ENCODE measurements at places on chromosomes 5 and 9.

DNA sequence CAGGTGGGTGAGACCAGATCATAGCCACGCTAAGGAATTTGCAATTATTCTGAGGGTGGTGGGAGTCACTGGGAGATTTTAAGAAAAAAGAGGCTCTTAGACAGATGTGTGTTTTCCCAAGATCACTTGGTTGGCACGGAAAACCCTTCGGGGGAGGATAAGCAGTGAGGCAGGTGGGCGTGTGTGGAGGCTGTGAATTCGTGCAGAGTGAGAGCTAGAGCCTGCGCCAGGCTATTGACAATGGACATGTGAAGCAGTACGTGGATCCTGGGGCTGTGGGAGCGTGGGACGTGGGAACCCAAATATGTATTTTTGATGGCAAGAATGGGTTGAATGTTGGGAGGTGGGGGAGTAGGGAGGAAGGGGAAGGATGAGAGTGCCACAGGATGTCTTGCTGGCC is 19.4 kb downstream of the MVB12B start:
- no peak for DNase-seq

- DNase-seq: no peak
Measured at GRCh38 chr9:119533504-119533903, 164.3 kb upstream of the BRINP1 start.

- DNase-seq: no peak
Measured at GRCh38 chr5:160097991-160098390, 21.3 kb downstream of the PWWP2A start.

GRCh38 chr5:131932235-131932634 is 13.2 kb downstream of the MEIKIN start:
- no peak for DNase-seq

- peak; percentile 79 for DNase-seq
Measured at GRCh38 chr5:179801304-179802206, 5.1 kb downstream of the MGAT4B start.

- no peak for DNase-seq
Measured at GRCh38 chr5:73605223-73606087, 20.5 kb upstream of the ARHGEF28 start.

GRCh38 chr5:107542831-107543231 is 127.9 kb downstream of the EFNA5 start:
- DNase-seq: no peak

- no peak for DNase-seq
Measured at GRCh38 chr9:13502484-13502883, 223.0 kb upstream of the MPDZ start.
